SJCRH30 (cell line): ENCODE measurements at places on chromosomes 2 and 18.

- no peak for DNase-seq
- no peak overlapping the region for H3K4me3 ChIP-seq
- H3K27ac ChIP-seq = no peak overlapping the region
- H3K36me3 ChIP-seq = no peaks in the 10 kb centered on the region; the same call in 1 of the 2 replicates
- H3K4me1 ChIP-seq = peaks cover 22% of the 10 kb centered on the region
Measured at GRCh38 chr2:42008241-42008921, 39.4 kb upstream of the PKDCC start.

- no peaks in the 10 kb centered on the region for H3K36me3 ChIP-seq
- H3K27ac ChIP-seq = no peak overlapping the region
- no peaks in the 10 kb centered on the region for H3K27me3 ChIP-seq
- no peak overlapping the region for H3K4me3 ChIP-seq
Measured at GRCh38 chr18:11494107-11494506, 115.3 kb upstream of the SLC35G4 start.

GRCh38 chr2:28604284-28604843 lies 108.5 kb downstream of the PLB1 start:
- H3K36me3 ChIP-seq = no peaks in the 10 kb centered on the region
- H3K27ac ChIP-seq = no peak overlapping the region
- no peak overlapping the region for H3K4me3 ChIP-seq
- peaks cover 30% of the 10 kb centered on the region for H3K4me1 ChIP-seq
- H3K27me3 ChIP-seq = no peaks in the 10 kb centered on the region

DNA sequence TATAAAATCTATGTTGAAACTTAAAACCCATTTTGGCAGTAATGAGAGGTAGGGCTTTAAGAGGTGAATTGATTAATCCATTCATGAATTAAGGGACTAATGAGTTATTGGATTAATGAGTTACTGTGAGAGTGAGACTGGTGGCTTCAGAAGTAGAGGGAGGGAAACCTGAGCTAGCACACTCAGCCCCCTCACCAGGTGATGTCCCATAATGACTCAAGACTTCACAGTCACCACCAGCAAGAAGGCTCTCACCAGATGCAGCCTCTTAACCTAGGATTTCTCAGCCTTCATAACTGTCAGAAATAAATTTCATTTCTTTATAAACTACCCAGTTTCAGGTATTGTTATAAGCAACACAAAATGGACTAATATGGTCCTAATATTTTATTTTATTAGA lies 621.7 kb upstream of the ACVR2A start:
- no peak overlapping the region for H3K4me3 ChIP-seq
- no peak overlapping the region for H3K27ac ChIP-seq
- H3K27me3 ChIP-seq = no peaks in the 10 kb centered on the region
- peaks cover 3% of the 10 kb centered on the region; the same call in 1 of the 2 replicates for H3K4me1 ChIP-seq
- no peaks in the 10 kb centered on the region for H3K36me3 ChIP-seq
